Amygdala (tissue), 56 donors: ENCODE measurements at places on chromosomes 1 and 21.

GRCh38 chr1:213720032-213720431 is 267.7 kb upstream of the PROX1 start:
- DNase-seq = no peak

DNA sequence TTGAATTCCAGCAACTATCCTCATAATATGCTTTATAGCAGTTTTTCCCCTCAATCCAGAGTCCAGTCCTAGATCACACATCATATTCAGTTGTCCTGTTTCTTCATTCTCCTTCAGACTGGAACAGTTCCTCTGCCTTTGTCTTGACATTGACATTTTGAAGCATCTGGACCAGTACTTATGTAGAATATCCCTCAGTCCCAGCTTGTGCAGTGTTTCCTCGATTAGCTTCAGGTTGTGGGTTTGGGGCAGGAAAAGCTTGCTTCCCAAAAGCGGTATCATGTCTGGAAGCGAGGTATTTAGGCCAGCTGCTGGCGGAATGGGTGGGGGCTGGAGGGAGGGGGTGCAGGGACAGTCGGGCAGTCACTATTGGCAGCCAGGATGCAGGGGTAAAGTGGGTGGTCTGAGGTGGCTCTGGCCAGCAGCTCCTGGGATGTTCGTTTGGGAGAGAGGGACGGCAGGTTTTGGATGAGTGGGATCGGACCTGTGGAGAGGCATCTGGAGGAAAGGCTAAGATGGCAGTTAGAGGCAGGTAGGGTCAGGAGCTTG is 6.5 kb downstream of the THEMIS2 start:
- DNase-seq = no peak

- DNase-seq = no peak
Observed at GRCh38 chr1:90358448-90358847, 358.7 kb downstream of the BARHL2 start.

DNA sequence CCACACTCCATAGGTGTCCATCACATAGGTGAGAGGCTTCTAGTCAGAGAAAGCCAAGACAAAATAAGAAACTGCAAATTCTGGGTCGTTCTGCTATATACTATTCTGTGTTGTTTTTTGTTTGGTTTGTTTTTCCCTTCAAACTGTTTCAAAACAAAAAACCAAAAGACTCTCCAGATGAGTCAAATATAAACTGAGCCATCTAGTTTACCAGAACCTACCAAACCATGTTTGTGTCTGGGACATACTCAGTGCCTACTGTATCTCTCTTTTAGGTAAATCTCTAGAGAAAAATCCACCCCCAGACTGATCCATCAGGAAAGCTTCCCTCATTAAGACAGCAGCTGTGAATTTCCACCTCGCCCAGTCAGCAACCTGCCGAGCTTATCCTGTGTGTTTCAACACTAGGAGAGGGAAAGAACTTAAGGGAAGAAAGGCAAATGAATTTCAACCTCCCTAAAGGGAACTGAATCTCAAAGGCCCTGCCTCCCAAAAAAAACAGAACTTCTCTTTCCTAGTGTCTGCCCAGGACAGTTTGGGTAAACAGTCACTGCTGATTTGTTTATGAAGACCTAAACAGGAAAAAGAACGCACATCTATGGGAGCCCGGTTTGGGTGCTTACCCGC is 17.2 kb downstream of the PPT1 start:
- DNase-seq = no peak
